ENCODE measurements at places on chromosomes 5 and 9. TPM values are rescaled to one million over a fixed set of nuclear protein-coding genes. Genes with fewer than 3 reads are reported as not detected.

Gene ZCCHC10
- total RNA-seq: 24.1 TPM

Gene SLC6A18
- total RNA-seq: not detected

Gene GAPT
- total RNA-seq: 3.0 TPM

Gene NME5
- total RNA-seq: 6.7 TPM

Gene PCDHAC2
- total RNA-seq: 3.0 TPM

Gene DRD1
- 4.2 TPM for total RNA-seq

Gene RANBP17
- 96.5 TPM for total RNA-seq

Gene PCDHGB4
- 11.7 TPM for total RNA-seq

Gene PCDHA12
- total RNA-seq: 0.90 TPM

Gene GFPT2
- total RNA-seq: 14.9 TPM

Gene AK8
- 1.0 TPM for total RNA-seq

Gene C9orf152
- total RNA-seq: 0.32 TPM

Gene PTBP3
- 59.9 TPM for total RNA-seq

Gene SPINK7
- total RNA-seq: not detected

Gene GNA14
- 17.6 TPM for total RNA-seq

Gene MAT2B
- total RNA-seq: 61.9 TPM

Gene MYMK
- 1.2 TPM for total RNA-seq

Gene TYRP1
- total RNA-seq: 0.48 TPM

Gene ANKRD34B
- total RNA-seq: not detected

Gene CCNO
- 1.6 TPM for total RNA-seq

Gene IL33
- 123 TPM for total RNA-seq

Gene C5orf58
- not detected for total RNA-seq

Gene GFI1B
- total RNA-seq: 0.26 TPM

Gene TPM2
- total RNA-seq: 907 TPM

Gene CEL
- total RNA-seq: 0.95 TPM

Gene WDR38
- not detected for total RNA-seq

Gene PCDHB2
- 3.4 TPM for total RNA-seq

Gene TSSK1B
- total RNA-seq: 1.2 TPM

Gene TRIM14
- 4.2 TPM for total RNA-seq

Gene SGCD
- 106 TPM for total RNA-seq

Gene SPATA31E1
- not detected for total RNA-seq

Gene CAAP1
- total RNA-seq: 27.3 TPM

Gene BHMT
- total RNA-seq: 11.6 TPM

Gene GOLM1
- 37.4 TPM for total RNA-seq

Gene LCN2
- total RNA-seq: 1.9 TPM

Gene ZNF618
- total RNA-seq: 7.8 TPM

Gene ACSL6
- 2.3 TPM for total RNA-seq

Gene RBM27
- total RNA-seq: 52.3 TPM

Gene SOWAHA
- 0.48 TPM for total RNA-seq

Gene ANKRD20A1
- 1.6 TPM for total RNA-seq

Gene LECT2
- total RNA-seq: not detected

Gene PLPP7
- 4.1 TPM for total RNA-seq

Gene CYSRT1
- total RNA-seq: 0.42 TPM

Gene MAMDC2
- total RNA-seq: 52.0 TPM

Gene PTGS1
- 98.8 TPM for total RNA-seq

Gene C5
- total RNA-seq: 18.1 TPM

Gene NUTM2G
- not detected for total RNA-seq

Gene PTTG1
- 51.3 TPM for total RNA-seq

Gene UBTD2
- total RNA-seq: 91.8 TPM

Gene HK3
- 0.74 TPM for total RNA-seq

Gene PRDM9
- not detected for total RNA-seq

Gene ZNF300
- 21.3 TPM for total RNA-seq

Gene ZNF462
- total RNA-seq: 40.2 TPM

Gene ANKRD33B
- 4.4 TPM for total RNA-seq

Gene PALM2AKAP2
- total RNA-seq: 15.6 TPM
